Amygdala (tissue), 56 donors: ENCODE measurements at places on chromosomes 3 and 15.

DNA sequence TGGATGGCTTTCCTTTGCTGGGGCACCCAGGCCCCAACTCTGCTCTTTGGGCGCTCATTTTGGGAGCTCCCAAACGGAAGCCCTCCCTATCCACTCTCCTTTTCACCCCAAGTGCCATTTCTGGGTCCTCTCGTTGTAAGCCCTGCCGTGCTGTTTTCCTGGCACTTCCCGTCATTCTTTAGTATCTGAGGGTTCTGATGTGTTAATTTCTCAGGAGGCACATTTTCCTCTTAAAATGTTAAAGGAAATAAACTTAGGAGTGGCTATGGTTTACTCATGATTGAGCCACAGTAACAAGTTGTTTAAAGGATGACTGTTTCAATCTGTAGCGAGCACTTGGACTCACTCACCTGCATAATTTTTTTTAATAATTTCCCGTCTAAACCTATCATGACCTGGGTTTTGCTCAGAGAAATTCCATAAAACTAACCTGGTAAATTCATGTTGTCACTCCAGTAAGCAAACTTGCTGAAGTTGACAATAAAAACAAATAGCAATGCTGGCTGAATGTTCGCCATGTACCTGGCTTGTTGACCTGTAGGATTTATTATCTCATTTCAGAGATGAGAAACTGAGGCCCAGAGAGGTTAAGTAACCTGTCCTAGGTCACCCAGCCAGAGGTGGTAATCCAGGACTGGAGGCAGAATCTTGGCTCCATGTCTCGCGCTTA lies 10.6 kb downstream of the ALDH1A3 start:
- DNase-seq: no peak

DNA sequence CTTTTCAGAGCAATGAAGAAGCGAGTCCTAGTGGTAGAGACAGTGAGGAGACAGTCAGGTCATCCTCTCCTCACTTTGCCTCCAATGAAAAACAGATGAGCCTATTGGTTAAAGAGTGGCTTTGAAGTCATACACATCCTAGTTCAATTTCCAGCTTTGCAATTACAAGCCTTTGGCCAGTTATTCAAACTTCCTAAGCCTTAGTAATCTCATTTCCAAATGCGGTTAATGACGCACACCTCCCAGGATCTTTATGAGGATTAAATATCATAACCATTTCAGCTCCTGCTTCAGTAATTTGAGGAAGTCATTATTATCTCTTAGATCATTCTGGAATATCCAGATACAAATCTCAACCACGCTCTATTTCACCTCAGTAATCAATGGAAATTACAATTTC lies 10.0 kb upstream of the ST6GAL1 start:
- DNase-seq: no peak

GRCh38 chr15:86392874-86393273 lies 313.2 kb downstream of the AGBL1 start:
- no peak for DNase-seq

DNA sequence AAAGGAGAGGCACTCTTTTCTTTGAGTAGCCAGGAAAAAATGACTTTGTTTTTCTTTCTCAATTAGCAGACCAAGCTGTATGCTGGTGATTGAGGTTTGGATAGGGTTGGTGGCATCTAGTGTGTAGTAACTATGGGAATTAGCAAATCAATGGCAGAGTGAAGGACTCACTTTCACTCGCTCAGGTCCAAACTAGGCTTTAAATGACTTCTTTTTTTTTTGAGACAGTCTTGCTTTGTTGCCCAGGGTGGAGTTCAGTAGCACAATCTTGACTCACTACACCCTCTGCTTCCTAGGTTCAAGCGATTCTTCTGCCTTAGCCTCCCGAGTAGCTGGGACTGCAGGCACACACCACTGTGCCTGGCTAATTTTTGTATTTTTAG lies 35.9 kb downstream of the PRKCI start:
- DNase-seq: no peak

GRCh38 chr15:90691369-90691768 lies 25.8 kb upstream of the BLM start:
- no peak for DNase-seq

DNA sequence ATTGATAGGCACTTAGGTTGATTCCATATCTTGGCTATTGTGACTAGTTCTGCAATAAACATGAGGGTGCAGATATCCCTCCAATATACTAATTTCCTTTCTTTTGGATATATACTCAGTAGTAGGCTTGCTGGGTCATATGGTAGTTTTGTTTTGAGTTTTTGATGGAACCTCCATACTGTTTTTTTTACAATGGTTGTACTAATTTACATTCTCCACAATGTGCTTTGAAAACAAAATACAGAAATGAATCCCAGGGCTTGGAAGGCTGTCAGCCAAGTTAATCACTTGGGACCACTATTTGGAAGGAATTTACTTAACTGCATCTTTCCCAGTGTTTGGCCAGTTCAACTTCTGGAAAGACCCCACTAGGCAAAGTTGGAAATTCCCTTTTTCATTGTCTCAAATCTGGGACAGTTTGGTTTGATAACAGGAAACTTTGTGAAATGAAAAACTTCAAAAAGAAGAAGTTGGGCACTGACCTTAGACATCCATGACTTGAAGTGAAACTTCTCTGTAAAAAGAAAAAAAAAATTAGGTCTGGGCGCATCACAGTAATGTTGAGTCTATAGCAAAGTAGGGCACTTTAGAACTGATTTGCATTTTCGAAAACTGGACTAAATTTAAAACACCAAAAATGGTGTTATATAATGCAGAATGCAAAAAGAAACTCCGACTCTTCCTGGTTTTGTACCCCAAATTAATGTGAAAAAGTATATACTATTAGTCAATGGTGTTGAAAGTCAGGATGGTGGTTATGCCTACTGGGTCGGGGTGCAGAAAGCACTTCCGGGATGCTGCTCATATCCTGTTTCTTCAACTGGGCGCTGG lies 6.0 kb downstream of the CTSH start:
- no peak for DNase-seq

DNA sequence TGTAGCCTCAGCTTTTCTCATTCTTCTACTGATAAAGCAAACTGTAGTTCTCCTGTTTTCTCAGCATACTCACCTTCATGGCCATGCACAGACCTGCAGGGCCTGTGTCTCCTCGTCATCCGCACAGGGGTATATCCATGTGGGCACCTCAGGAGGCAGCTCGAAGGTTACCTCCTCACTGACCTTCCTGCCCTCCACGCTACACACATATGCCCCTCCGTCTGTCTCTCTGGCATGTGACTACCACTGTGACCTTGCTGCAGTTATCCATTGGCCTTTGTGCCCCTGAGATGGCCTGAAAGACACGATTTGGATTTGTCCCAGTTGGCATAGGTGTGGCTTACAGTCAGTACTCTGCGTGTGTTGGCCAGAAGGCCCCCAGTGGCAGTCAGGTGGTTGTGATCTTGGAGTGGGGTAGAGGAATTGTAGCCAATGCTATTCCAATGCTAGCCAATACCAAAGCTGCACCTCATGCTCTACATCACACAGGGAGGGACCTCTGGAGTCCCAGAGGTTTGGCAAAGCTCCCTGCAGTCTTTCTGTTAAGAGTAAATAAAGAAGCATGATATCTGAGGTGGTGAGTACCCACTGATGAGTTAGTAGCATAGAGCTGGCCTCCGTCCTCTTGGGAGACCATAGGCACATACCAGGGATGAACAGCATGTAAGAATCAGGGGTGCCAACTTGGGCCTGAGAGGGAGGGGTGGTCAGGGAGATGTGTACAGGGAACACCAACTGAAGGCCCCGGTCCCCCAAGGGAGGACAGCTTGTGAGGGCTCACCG lies 143.4 kb downstream of the EEFSEC start:
- no peak for DNase-seq

DNA sequence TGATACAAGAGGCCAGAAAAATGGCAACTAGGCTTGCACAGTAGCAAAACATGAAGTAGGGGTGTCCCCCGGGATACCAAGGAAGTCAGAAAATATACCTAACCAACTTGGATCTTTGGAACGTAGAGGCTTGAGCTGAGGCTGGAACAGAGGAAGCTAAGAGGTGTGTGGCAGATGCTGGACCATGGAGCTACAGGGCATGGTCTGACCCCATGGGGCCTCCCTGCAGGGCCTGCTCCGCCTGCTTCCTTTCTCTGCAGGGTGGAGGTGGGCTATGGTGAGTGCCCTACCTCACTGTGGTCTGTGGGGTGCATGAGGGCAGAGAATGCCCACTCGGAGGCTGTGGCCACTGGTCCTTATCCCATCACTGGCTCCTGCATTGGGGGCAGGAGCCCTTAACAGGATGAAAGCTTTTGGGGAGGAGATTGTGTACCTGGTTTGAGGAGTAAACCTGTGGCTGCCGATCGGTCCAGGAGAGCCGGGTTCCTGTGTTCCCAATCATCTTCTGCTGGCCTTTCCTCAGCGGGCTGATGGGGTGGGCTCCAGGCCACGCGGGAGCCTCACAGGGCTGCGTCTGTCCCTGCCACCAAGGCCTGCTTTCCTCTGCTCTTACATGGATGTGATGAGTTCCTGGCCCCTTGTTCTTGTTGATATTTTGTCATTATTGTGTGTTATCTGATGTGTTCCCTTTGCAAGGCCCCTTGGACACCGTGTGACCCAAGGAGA lies 96.8 kb downstream of the OCA2 start:
- DNase-seq: no peak

DNA sequence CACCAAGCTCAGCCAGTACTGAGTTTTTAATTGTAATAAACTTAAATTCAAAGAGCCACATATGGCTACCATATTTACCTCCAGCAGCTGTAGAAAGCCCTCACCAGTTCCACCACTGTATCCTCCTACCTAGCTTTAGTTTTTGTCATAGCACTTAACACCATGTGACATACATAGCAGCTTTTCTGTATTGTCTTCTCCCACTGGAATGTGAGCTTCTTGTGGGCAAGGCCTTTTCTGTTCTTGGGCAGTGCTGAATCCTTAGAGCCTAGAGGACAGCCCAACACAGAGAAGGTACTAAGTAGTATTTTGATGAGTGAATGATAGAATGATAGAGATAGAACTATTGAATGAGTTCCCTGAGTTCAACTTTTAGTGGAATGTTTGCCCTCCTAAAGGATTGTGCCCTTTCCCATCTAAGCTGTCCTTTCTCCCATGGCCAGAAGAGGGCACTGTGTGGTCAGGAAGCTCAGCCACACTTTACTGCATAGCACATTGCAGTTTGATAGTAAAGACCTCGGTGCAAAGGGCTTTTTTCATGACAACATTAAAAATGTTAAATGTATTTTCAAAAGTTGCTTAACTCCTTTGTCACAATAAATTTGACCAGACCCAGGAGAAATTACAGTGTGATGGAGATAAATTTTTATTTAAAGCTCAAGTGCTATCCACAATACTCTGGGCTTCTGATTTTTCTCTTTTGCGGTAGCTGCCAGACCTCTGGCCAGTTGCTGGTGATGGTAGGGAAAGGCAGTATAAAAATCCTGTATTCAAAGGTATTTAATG lies 115.8 kb downstream of the GHSR start:
- DNase-seq: no peak

DNA sequence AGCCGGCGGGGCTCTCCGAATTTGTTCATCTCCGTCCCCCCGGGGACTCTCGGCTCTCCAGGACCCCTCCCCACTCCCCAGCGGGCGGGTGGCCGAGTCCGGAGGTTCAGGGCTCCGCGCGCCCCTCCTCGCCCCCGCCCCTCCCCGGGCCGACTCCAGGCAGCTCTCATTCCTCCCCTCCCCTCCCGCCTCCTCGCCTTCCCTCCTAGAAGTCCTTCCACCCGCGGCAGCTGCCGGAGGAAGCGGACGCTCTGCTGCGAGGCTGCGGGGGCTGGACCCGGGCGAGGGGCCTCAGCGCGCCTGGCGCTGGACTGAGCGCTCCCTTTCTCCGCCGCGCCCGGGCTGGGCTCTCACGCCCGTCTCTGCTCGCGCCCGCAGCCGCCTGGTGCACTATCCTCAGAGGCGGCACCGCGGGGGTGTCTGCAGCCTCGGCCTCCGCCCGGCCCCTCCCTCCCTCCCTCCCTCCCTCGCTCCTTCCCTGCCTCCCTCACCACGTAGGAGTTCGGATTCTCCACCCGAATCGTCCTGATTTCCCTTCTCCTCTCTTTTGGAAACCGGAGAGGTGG lies at the start of gene ROBO2:
ROBO2 (plus strand) TSS at position 494 of the 566 bp plus-strand sequence. CDS start 687 bp downstream, outside the sequence.
- no peak for DNase-seq

DNA sequence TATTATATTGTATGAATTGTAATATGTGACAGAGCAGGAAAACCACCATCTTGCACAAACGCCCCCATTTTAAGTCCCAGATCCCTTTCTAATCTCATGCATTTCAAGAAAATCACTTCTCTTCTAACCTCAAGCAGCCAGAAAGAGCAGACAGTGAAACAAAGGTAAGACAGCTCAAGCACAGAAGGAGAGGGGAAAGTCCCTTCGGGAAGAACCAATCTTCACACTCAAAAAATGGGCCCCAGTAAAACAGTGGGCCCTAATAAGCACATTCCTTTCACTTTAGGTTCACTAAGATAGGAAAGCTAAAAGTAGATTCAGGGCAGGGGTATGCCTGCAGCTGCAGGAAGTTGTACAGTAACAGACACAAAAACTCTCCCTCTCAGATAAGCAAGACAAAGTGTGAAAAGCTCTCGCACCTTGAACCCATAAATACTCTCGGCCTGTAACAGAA lies 1268.7 kb downstream of the SI start:
- DNase-seq: no peak

DNA sequence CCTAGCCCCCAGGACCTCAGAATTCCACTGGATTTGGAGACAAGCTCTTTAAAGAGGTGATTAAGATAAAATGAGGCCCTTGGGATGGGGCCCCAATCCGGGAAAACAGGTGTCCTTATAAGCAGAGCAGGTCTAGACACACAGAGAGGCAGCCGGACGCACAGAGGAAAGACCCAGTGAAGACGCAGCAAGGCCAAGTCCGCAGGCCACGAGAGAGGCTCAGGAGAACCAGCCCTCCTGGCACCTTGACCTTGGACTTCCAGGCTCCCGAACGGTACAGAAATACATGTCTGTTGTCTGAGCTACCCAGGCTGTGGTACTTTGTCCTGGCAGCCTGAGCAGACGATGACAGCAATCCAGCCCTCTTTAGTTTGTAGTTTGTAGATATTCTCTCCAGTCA lies 324.5 kb downstream of the OCA2 start:
- no peak for DNase-seq

- DNase-seq: no peak
These were observed 4.2 kb upstream of the GMPPB start for GRCh38 chr3:49727924-49728361.

DNA sequence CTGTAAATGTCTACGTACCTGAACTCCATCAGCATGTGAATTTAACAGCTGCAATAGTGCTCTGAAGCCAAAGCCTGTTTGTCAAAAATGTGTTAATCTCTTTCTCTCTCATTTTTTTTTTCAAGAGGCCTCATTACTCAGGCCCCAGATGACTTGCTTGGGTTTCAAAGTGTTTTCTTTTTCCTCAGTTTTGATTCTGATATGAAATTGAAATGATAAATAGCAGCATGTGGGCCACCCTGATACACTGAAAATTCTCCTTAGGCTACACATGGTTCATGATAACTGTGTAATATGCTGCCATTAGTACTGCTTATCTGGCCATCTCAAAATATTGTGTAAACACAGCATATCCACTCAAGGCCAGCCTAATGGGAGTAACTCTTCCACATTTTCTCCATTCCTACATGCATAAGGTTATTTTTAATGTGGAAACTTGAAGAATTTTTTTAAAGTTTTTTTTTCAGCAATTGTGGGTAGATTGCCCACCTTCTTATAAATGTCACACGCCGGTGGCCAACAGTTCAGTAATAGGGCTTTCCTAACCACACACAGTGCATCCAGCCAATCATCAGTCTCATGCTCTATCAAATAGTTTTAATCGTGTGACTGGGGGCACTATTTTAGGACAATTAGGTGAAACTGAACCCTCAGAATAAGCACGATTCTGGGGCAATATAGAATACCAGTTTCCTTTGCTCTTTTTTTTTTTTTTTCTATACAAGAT lies 13.1 kb upstream of the DENND4A start:
- no peak for DNase-seq

GRCh38 chr15:39856357-39856756 lies 63.7 kb downstream of the GPR176 start:
- DNase-seq: no peak

GRCh38 chr15:50945725-50946124 lies 37.2 kb downstream of the AP4E1 start:
- no peak for DNase-seq
